Stimulated activated CD8-positive, alpha-beta memory T cell treated with anti-CD3 and anti-CD28 coated beads, Interleukin-7, amount 100 ng/mL, for 1 hour (primary cell): ENCODE measurements at places on chromosomes 13 and 19.
A peak's percentile ranks its signal among the peaks of the same experiment; 100 is the strongest.

DNA sequence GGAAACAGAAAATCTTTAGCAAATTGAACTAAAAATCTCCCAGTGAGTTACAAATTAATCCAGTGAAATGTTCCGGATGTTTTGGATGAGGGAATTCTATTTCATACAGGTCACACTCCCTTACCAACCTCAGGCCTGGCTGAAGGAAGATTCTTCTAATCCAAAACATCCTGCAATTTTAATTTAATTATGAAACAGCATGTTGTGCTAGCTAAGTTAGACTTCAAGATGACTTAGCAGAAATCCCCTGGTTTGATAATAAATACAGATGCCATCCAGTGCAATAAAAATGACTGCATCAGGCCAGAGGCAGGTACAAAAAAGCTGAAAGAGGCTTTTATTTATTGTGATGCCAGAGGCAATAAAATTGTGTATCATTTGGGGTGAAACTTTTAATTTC is 96.7 kb upstream of the CLDN10 start:
- DNase-seq, result no peak

GRCh38 chr13:80821466-80821865 is 480.5 kb upstream of the SPRY2 start:
- no peak for DNase-seq

DNA sequence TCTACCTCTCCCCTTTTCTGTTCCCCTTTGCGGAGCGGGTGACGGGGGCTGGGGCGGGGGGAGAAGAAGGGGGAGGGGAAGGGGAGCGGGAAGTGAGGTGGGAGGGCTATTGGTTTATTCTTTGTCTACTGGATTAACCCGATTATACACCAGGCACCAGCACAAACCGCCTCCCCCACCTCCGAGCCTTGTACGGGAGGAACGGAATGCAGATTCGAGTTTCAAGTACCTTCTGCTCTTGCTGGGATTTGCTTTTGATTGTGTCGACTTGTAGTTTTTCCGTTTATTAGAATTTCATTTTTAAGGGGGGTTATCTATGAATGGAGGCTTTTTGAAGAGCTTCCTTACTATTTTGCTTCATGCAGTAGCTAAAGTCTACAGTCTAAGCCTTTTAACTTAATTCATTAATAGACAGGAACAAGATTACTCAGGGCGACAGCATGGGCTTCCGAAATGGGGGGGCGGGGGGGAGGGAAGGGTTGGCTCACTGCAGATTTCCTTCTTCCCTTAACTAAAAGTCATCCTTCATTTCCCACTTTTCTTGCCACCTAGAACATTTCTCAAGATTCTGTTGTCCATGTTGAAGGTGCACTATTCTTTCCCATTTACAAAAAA is 937 bp upstream of the SPRY2 start:
- DNase-seq, result no peak

DNA sequence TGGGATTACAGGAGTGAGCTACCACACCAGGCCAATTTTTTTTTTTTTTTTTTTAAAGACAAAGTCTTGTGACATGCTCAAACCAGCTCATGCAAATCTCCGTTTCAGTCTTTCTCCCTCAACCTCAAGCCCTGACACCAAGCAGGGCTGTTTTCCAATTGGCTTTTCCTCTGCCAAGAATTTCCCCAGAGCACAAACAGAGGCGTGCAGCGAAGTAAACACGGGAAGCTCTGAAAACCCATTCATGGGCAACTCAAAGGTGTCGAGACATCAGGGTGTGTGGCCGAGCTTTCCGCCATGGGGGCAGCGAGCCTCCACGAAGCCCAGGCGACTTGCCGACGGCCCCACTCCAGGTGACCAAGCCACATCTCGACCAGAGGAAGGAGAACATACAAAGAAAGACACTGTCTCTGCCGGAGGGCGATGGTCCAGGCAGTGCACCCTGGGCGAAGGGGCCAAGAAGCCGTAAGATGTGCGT is 70.0 kb downstream of the INSR start:
- no peak for DNase-seq

DNA sequence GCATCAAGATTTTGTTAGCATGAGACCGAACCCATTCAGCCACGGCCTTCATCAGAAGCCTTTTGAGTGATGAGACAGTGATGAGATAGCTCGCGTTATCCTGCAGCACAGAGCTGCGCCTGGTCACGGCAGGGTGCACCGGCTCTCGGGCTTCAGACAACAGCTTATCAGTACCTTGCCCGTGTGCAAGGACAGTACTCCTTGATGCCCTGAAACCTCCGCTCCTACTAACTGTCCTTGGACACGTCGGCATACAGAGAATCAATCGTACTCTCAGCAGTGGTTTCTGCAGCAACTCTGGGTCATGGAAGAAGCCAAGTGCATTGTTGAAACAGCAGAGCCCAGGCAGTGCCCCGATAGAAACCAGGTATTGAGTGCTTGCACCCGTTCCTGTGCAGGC is 40.7 kb downstream of the IRS2 start:
- DNase-seq, result no peak

DNA sequence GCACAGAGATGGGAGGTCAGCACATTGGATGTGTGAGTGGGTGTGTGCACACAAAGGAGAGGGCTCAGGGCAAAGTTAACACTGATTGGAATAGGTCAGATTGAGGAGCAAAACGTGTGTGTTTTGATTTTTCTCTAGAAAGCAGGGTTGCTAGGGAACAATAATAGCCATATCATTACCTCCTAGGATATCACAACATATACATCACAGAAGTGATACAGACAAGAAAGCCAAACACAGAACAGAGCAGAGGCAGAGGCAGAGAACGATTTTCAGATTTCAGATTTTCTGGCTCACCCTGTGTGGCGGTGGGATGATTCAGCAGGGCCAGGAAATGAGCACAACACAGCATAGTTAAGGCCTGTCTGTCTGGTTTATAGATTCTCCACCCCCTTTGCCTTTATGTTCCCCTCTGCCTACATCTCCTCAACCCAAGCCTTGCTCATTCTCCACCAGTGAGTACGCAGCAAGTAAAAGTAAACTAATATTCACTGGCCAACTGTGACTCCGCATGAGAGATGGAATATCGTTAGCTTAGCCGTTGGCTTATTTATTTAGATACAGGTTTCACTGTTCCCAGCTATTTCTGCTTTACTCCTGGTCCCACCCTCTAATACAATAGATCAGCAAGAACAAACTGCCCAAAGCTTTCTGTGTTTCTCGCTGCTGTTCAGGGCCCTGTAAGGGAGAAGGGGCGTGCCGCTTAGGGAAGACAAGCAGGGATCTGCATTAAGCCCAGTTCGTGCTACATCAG is 182.7 kb upstream of the TSC22D1 start:
- DNase-seq, result no peak

GRCh38 chr13:33367926-33368325 is 82.4 kb upstream of the STARD13 start:
- no peak for DNase-seq

- no peak for DNase-seq
Observed at GRCh38 chr19:43468354-43469159, 3.1 kb upstream of the LYPD3 start.

DNA sequence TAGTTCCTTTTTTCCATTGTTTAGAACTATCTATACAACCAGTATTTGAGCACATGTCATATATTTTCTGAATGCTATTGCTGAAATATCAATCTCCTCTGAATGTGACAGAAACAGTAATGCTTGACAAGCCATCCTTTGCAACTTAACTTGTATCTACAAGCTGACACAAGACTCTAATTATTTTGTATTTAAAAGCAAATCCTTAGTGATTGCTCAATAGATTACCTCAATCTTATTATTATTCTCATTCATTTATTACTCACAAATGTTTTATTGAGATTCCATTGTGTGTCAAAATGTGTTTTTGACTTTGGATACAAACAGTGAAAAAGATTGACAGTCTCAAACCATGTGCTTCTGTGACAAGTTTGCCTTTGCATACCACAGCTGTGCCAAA is 787.8 kb upstream of the PRR20A start:
- no peak for DNase-seq

DNA sequence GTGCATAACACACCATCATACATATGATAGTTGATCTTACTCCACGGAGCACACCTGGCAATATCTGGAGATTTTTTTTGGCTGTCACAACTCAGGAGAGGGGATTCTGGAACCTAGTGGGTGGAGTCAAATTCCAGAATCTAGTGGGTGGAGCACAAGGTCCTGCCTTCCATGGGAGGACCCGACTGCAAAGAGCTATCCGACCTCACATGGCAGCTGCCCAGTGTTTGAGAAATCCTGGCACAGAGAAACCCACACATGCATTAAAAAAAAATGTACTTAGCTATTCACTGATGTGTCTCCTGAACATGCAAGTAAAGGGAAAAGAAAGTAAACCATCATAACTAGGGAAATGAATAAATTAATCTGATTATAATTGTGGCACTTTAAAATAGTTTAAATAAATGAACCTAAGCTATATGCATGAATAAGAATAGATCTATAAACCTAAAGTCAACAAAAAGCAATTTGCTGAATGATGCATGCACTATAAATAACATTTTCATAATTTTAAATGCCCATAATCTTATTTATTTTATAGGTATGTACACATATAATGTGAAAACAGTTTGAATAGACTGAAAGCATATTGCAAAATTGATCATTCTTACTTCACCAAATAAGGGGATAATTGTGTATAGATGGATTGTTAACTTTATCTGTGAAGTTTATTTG is 300.3 kb downstream of the MYO16 start:
- no peak for DNase-seq

GRCh38 chr13:51687947-51688714 is 103.9 kb downstream of the WDFY2 start:
- no peak for DNase-seq

- DNase-seq, result no peak
Observed at GRCh38 chr13:43054803-43055802, 31.7 kb downstream of the DNAJC15 start.

- no peak for DNase-seq
Observed at GRCh38 chr13:101092985-101093384, 323.3 kb downstream of the NALCN start.

DNA sequence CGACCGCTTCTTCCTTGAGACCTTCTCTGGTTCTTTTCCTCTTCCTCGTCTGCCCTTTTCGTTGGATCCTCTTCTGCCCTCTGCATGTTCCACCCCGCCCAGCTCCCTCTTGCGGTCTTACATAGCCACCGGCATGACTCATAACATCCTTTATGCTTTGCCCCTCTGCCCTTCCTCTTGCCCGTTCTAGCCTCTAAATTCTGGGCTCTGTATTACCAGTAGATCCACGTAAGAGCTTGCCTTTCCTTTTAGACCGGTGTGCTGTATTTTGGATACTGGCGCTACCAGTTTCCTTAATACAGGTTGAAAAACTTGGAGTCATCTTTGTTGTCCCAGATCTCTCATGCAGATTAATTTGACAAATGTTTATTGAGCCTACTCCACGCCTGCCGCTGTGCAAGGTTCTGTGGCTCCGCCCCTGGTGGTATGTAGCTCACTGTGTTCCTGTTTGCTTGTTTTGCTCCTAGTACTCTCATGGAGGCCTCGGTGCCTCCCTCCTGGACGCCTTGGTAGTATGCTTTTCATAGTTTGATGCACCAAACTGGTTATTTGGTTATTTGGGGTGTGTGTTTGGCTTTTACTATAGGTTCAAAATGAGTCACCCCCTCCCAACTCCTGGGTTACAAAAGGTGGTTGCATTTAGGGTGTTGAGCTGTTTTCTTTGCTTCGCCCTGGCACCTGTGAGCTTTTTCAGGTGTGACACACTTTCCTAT is 1.7 kb downstream of the GTF3A start:
- DNase-seq, result peak; percentile 60
